Activated naive CD8-positive, alpha-beta T cell treated with anti-CD3 and anti-CD28 coated beads, Interleukin-2, amount 10 ng/mL, durations not matched to agents 7 days and 5 days (primary cell): ENCODE measurements at places on chromosomes 2 and 18. TPM values are rescaled to one million over a fixed set of nuclear protein-coding genes. Genes with fewer than 3 reads are reported as not detected.

The ASAP2 gene
- total RNA-seq: not detected

The GPBAR1 gene
- total RNA-seq: 0.71 TPM

DNA sequence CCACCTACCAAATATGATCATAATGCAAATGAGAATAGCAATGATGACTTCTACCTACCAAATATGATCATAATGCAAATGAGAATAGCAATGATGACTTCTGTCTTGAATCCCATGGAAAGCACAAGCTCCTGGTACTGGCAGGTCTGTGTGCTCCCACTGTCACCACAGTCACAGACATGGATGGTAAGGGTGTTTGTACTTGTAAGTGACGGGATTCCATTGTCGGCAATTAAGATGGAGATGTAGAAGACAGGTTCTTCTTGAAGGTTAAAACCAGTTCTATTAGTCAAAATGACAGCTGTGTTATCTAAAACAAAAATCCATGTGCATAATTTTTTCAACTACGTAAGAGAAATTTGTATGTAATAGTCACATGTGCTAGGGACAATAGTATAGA, 95.0 kb downstream of the CDH19 start:
- no peak for DNase-seq
- no peak overlapping the region for H3K27ac ChIP-seq
- no peaks in the 10 kb centered on the region for H3K27me3 ChIP-seq
- no peaks in the 10 kb centered on the region for H3K36me3 ChIP-seq
- H3K4me3 ChIP-seq: no peak overlapping the region

DNA sequence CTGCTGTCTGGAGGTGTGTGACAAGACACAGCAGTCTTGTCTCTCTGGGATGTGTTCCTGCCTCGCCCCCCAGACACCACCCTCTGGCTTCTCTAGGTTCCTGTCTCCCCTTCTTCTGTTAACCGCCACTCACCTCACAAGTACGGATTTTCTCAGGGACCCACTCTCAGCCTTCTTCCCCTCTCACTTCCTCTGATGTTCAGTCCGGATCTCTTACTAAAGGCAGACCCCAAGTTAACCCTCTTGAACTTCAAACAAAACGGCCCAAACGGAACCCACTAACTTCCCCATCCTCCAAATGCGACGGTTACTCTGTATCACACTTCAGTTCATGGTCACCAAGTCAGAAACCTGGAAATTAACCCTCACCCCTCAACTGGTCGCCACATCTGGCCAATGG, 32.0 kb downstream of the B4GALT6 start:
- no peak overlapping the region for H3K4me3 ChIP-seq
- peaks cover 7% of the 10 kb centered on the region for H3K4me1 ChIP-seq
- H3K36me3 ChIP-seq: no peaks in the 10 kb centered on the region
- no peak overlapping the region for H3K27ac ChIP-seq
- peaks cover 25% of the 10 kb centered on the region for H3K27me3 ChIP-seq

DNA sequence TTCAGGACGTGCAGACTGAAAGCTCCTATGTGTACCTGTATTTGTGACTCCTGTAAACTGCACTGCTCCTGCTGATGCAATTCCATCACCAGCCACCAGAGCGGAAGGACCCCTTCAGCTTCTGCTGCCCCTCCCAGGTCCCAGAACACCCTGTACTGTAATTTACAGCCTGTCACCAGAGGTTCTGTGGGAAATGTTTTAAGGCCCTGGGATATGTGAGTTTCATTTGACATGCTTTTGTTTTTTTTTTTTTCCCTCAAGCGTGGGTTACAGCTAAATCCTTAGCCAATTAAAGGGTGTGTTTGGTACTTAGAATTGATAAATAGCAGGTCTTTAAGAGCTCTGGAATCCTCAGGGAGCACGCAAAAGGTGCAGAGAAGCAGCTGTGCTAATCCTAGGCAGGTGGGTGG, 79.4 kb downstream of the KCTD1 start:
- H3K27me3 ChIP-seq: no peaks in the 10 kb centered on the region
- DNase-seq: no peak
- H3K27ac ChIP-seq: no peak overlapping the region
- no peak overlapping the region for H3K4me3 ChIP-seq

DNA sequence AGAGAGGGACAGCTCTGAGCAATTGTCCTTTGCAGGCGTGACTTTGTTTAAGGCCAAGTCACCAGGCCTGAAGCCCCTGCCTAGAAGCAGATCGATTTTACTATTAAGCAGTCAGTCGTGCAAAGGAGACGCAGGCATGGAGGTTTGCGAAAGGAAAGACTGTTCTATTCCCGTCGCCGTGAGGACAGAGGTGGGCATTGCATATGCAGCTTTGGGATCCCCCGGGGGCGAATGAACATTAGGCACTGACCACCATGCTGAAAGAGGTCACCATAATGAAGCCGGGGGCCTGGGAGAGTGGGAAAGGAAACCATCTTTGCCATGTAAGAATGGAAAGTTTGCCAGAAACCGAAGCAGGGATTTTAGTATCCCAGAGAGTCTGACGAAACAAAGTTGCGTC, 231.6 kb downstream of the BCL11A start:
- no peaks in the 10 kb centered on the region for H3K36me3 ChIP-seq
- H3K27me3 ChIP-seq: peaks cover 20% of the 10 kb centered on the region
- DNase-seq: no peak
- H3K4me1 ChIP-seq: no peaks in the 10 kb centered on the region

GRCh38 chr2:161321944-161322648, 13.9 kb downstream of the PSMD14 start:
- peaks cover 53% of the 10 kb centered on the region for H3K36me3 ChIP-seq
- peaks cover 4% of the 10 kb centered on the region for H3K4me1 ChIP-seq
- no peaks in the 10 kb centered on the region for H3K27me3 ChIP-seq
- H3K27ac ChIP-seq: no peak overlapping the region

GRCh38 chr18:79637181-79637920, 42.3 kb upstream of the CTDP1 start:
- H3K27ac ChIP-seq: no peak overlapping the region
- H3K4me1 ChIP-seq: no peaks in the 10 kb centered on the region
- DNase-seq: no peak
- peaks cover 4% of the 10 kb centered on the region for H3K27me3 ChIP-seq
- H3K4me3 ChIP-seq: no peak overlapping the region

The KLHL30 gene
- not detected for total RNA-seq

GRCh38 chr2:1900732-1901131, 156.4 kb upstream of the PXDN start:
- DNase-seq: no peak
- H3K27me3 ChIP-seq: peaks cover 7% of the 10 kb centered on the region
- no peak overlapping the region for H3K27ac ChIP-seq
- H3K36me3 ChIP-seq: no peaks in the 10 kb centered on the region
- H3K4me1 ChIP-seq: no peaks in the 10 kb centered on the region

The ADD2 gene
- 20.9 TPM for total RNA-seq

DNA sequence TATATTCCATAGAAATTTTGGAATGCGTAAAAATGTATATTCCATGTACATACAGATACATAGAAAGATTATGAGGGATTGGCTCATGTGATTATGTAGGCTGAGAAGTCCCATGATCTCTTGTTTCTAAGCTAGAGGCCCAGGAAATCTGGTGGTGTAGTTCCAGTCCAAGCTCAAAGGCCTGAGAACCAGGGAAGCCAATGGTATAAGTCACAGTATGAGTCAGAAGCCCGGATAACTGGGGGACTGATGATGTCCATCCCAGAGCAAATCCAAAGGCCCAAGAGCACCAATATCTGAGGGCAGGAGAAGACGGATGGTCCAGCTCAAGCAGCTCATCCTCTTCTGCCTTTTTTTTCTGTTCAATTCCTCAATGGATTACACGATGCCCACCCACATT, 385.0 kb upstream of the KLHL29 start:
- no peak for DNase-seq
- H3K36me3 ChIP-seq: no peaks in the 10 kb centered on the region
- no peak overlapping the region for H3K4me3 ChIP-seq

The ALKAL2 gene
- not detected for total RNA-seq

- peaks cover 4% of the 10 kb centered on the region for H3K27me3 ChIP-seq
- no peak for DNase-seq
- peak overlapping the region; percentile 2 for H3K27ac ChIP-seq
- H3K4me1 ChIP-seq: peaks cover 15% of the 10 kb centered on the region
These were observed 2.5 kb upstream of the MAT2A start for GRCh38 chr2:85536479-85536878.

GRCh38 chr2:164920430-164920829, 34.9 kb downstream of the SLC38A11 start:
- no peaks in the 10 kb centered on the region for H3K4me1 ChIP-seq
- no peaks in the 10 kb centered on the region for H3K36me3 ChIP-seq
- no peak overlapping the region for H3K27ac ChIP-seq

The FAM228B gene
- 13.1 TPM for total RNA-seq

DNA sequence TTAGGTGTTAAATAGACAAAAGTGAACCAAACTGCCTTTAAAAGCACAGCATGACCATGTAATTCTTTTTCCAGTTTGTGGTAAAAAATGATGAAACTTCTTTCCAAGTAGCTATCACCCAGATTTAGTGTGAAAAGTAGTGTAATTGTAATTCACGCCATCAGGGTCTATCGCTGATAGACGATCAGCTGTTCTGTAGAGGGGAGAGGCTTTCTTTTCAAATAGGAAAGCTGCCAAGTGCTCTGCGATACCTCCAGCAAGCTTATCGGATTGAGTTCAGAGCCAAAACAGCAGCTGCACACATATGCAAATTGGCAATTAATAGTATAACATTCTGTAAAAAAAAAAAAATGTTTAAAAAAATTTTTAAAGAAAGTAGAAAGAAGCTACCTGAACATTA, 61.9 kb upstream of the PSMD14 start:
- no peak overlapping the region for H3K27ac ChIP-seq
- peaks cover 2% of the 10 kb centered on the region for H3K27me3 ChIP-seq
- peaks cover 10% of the 10 kb centered on the region for H3K36me3 ChIP-seq
- peak overlapping the region; percentile 77 for H3K4me3 ChIP-seq
- DNase-seq: no peak

The KIAA2012 gene
- not detected for total RNA-seq

The IL1F10 gene
- total RNA-seq: not detected

- H3K4me3 ChIP-seq: no peak overlapping the region
- H3K27me3 ChIP-seq: peaks cover 3% of the 10 kb centered on the region
- no peak overlapping the region for H3K27ac ChIP-seq
- H3K36me3 ChIP-seq: peaks cover 3% of the 10 kb centered on the region
- H3K4me1 ChIP-seq: peaks cover 2% of the 10 kb centered on the region
These were observed 40.8 kb downstream of the PROKR1 start for GRCh38 chr2:68684197-68684596.

DNA sequence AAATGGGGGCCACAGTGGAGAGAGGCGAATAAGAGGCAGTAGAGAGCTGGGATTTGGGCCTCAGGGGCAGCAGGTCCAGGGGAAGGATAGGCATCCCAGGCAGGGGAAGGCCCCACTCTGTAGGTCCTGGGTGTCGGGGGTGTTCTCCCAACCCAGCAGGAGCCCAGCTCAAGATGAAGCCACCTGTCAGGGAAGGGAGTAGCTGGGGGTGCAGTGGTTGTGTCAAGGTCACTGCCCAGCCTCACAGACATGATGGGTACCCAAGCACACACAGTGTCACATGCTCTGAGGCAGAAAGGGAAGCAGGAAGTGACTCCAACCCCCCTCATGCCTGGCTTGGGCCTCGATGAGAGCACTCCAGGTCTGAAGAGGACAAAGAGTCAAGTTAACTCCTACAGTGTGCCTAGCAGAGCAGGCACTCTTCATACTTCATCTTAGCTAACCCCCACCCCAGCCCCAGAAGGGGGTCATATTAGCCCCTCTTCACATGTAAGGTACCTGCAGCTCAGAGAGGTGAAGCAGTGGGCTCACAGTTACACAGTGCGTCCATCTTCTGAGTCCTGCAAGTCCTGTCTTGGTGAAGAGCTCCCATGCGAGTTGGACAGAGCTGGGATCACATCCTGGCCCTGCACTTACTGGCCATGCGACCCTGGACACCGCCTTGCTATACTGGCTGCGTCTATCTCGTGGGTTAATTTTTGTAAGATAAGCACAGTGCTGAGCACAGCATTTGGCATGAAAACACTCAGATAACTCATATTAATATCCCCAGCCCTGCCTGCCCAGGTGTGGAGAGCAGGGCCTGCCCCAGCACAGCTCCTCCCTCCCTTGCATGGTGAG, 72.6 kb upstream of the DAPL1 start:
- no peak for DNase-seq
- peaks cover 1% of the 10 kb centered on the region for H3K4me1 ChIP-seq
- no peak overlapping the region for H3K4me3 ChIP-seq
- no peak overlapping the region for H3K27ac ChIP-seq
- H3K27me3 ChIP-seq: no peaks in the 10 kb centered on the region
- no peaks in the 10 kb centered on the region for H3K36me3 ChIP-seq

- no peak overlapping the region for H3K4me3 ChIP-seq
- H3K27ac ChIP-seq: no peak overlapping the region
- no peaks in the 10 kb centered on the region for H3K4me1 ChIP-seq
- DNase-seq: no peak
- H3K36me3 ChIP-seq: no peaks in the 10 kb centered on the region
These were observed 324.0 kb upstream of the SETBP1 start for GRCh38 chr18:44356566-44357157.

The C2orf80 gene
- total RNA-seq: not detected

DNA sequence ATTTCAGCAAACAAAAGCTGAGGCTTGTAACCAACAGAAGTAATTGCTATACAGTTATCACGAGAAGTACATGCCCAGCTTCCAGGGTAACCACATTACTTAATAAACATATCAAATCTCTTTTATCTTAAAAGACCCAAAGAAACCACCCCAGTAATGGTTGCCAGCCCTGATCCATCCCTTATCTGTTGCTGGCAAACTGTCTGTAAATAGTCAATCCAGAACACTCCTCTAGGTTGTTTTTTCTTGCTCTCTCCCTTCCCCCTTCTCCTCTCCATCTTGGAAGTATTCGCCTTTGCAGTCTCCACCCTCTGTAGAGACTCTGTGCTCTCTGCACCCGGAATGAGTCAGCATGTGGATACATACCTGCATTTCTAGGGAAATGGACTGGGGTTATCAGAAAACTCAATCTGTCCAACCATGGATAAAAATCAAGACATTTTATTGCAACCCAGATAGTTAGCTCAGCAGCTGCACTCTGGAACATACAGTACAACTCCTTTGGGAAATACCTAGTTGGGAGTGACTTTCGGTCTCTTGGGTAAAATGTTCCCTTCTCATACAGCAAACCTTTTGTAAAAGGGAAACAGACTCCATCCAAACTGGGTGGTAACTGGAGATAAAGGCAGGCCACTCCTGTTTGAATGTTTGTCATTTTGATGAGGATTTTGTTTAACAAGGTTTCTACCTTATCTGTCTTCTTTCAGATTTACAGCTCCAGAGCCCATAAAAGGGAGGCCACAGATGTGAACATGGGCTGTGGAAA, 123.5 kb upstream of the FOSL2 start:
- H3K4me1 ChIP-seq: peaks cover 33% of the 10 kb centered on the region
- H3K4me3 ChIP-seq: no peak overlapping the region
- no peak for DNase-seq
- H3K27ac ChIP-seq: no peak overlapping the region
- H3K36me3 ChIP-seq: peaks cover 29% of the 10 kb centered on the region

DNA sequence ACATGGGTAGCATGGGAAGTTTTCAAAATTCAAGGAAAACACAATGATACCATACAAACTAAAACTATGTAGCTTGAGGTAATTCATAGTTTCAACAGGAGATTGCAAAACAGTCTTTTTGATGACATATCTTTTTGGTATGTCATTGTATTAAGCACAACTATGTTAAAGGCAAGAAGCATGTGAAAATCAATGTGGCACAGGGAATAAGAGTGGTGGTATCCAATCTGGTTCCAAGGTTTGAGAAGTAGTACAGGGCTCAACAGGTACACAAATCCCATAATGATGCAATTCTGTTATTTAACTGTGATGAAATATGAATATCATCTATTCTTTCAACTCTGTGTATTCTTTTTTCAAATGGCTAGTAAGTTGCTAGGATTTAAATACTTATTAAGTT, 16.4 kb upstream of the DLX2 start:
- H3K27me3 ChIP-seq: peaks cover 26% of the 10 kb centered on the region
- no peak overlapping the region for H3K4me3 ChIP-seq
- H3K4me1 ChIP-seq: no peaks in the 10 kb centered on the region
- no peak for DNase-seq
- H3K36me3 ChIP-seq: no peaks in the 10 kb centered on the region
